ENCODE measurements at places on chromosomes 12 and 14.

DNA sequence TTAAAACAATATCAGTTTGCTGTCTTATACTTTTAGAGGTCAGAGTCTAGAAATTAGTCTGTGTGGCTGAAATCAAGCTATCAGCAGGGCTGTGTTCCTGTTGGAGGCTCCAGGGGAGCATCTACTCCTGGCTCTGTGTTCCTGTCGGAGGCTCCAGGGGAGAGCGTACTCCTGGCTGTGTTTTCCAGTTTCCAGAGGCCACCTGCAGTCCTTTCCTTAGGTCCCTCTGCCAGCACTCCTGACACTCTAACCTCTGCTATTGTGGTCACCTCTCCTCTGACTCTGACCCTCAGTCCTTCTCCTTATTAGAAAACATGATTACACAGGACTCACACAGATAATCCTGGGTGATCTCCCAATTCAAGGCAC is 1140.7 kb upstream of the TMEM132C start:
- no peak for DNase-seq

- DNase-seq, result no peak
Observed at GRCh38 chr12:28313631-28314030, 123.4 kb downstream of the CCDC91 start.

GRCh38 chr14:23321572-23322547 is 603 bp downstream of the PABPN1 start:
- peak; percentile 57 for DNase-seq

DNA sequence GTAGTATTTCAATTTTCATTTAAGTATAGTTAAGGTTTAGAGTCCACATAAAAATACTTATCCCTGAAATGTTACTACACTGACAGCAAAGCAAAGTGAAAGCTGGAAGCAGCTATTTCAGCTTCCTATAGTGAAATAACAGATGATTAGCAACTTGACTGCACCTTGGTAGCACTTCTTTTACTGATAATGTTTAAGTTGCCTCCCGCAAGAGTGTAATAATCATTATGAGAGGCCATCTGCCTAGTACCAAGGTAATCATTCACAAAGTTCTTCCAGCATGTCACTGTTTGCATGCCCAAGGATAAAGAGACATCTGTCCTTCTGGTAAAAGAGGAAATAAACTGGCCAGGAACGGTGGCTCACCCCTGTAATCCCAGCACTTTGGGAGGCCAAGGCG is 69.8 kb downstream of the LIN7A start:
- DNase-seq, result no peak

- no peak for DNase-seq
Observed at GRCh38 chr12:72018036-72018435, 79.4 kb downstream of the TPH2 start.

GRCh38 chr12:15534874-15535273 is 212.6 kb downstream of the PTPRO start:
- no peak for DNase-seq

DNA sequence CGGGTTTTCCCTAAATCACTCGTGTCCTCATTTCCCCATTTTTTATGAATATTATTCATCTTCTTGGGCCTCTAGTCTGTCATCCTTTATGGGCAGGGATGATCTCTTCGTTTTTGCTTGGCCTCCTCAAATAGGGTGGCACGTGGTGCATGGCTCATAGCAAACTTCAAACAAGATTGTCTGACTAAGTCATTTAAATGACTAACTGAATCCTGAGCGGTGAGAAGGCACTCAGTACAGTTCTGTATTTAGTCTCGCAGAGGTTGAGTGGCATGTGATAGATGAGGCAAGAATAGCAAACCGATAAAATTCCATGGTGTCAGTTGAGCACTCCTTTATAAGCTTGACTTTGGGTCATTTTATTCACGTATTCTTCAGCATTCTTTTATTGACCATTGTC is 5.7 kb upstream of the JDP2 start:
- peak; percentile 45 for DNase-seq

GRCh38 chr12:80195074-80195726 is 95.9 kb downstream of the OTOGL start:
- peak; percentile 81 for DNase-seq
